Esophagus mucosa (tissue), 1 donor: ENCODE measurements at places on chromosomes 3 and 15. TPM values are rescaled to one million over a fixed set of nuclear protein-coding genes. Genes with fewer than 3 reads are reported as not detected.

Gene PLA2G4E
- total RNA-seq, result 18.1 TPM

Gene REC114
- not detected for total RNA-seq

Gene TRIM71
- total RNA-seq, result not detected

Gene TGM5
- total RNA-seq, result 13.5 TPM
